ENCODE measurements at places on chromosomes 7 and 10.
A peak's percentile ranks its signal among the peaks of the same experiment; 100 is the strongest.

GRCh38 chr7:34096198-34096651, 190.9 kb downstream of the BMPER start:
- no peak for DNase-seq

GRCh38 chr10:11605807-11606408, 5.5 kb downstream of the USP6NL start:
- no peak for DNase-seq

GRCh38 chr10:59872892-59873463, 33.4 kb downstream of the CCDC6 start:
- peak; percentile 58 for DNase-seq

GRCh38 chr7:32250003-32250402, 179.8 kb upstream of the PDE1C start:
- no peak for DNase-seq

GRCh38 chr7:2943851-2944601, 99.6 kb downstream of the CARD11 start:
- DNase-seq: no peak

DNA sequence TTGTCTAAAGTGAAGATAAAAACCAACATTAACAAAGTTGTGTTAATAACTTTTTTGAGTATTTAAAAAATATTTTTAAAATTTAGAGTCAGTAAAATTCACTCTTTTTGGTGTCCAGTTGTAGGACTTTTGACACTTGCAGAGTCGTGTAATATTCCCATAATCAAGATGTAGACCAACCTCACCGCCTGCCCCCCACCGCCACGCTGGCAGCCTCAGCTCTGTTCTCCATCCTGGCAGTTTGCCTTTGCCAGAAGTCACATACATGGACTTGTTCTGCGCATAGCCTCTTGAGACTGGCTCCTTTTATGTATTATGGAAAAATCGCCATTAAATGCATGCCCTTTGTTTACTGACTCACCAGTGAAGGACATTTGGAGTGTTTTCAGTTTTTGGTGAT, 27.3 kb upstream of the SYCE1 start:
- no peak for DNase-seq

- DNase-seq: no peak
These were observed 57.9 kb upstream of the GTF2IRD1 start for GRCh38 chr7:74395745-74396311.

GRCh38 chr10:51683031-51683691, 16.2 kb downstream of the CSTF2T start:
- DNase-seq: no peak

GRCh38 chr7:19020062-19020461, 97.4 kb downstream of the TWIST1 start:
- no peak for DNase-seq
